Ovary (tissue), 10 donors: ENCODE measurements at places on chromosomes 7 and 10. TPM values are rescaled to one million over a fixed set of nuclear protein-coding genes. Genes with fewer than 3 reads are reported as not detected.

GRCh38 chr10:79162022-79162421, 93.3 kb downstream of the ZMIZ1 start:
- no peak for DNase-seq

GRCh38 chr10:35425595-35425994, 89.3 kb downstream of the CCNY start:
- no peak for DNase-seq

DNA sequence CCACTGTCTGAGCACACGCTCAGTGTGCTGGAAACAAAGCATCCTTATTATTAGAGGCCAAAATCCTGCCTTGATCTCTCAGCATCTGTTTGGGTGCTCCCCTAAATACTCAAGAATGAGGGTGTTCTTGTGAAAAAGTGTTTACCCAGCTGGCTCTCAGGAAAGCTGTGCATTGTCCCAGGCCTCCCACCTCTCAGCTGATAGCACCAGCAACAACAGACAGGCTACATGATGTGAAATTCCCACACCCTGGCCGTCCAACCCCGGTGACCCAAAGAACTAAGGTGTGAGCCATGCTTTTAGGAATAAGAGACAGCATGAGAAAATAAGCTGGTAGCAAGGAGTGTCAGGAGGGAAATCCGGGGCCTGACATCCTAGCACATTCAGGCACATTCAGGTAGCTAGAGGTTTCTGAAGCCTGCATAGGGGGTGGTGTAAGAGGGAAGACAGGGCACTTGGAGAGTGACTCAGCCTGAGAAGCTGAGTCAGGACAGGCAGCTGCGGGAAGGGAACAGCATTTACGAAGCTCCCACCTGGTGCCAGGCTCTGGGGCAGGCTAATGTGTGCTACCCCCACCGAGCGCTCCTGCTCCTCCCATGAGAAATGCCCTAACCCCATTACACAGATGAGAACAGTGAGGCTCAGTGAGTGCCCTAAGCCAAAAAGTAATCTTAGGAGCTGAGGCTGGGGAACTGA, 205.6 kb downstream of the GRID1 start:
- no peak for DNase-seq

- peak; percentile 6 for DNase-seq
These were observed 443.2 kb upstream of the SEMA3A start for GRCh38 chr7:84637568-84638338.

DNA sequence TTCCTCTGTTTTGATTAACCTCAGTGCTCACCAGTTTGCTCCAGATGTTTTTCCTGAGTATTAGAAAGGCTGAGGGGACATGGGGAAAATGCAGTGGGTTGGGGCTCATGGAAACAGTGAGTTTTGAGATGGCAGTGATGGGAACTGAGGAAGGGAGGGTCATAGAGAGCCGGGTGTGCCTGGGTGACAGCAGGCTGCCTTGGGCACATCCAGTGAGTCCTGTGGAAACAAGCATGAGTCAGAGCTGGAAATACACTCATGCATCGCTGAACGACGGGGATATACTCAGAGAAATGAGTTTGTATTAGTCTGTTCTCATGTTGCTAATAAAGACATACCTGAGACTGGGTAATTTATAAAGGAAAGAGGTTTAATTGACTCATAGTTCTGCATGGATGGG, 202.2 kb downstream of the TMEM178B start:
- DNase-seq, result no peak

- DNase-seq, result no peak
These were observed 150.4 kb downstream of the PPP1R3A start for GRCh38 chr7:113768387-113768786.

- DNase-seq, result no peak
These were observed 57.8 kb downstream of the TRIL start for GRCh38 chr7:28900311-28900710.

DNA sequence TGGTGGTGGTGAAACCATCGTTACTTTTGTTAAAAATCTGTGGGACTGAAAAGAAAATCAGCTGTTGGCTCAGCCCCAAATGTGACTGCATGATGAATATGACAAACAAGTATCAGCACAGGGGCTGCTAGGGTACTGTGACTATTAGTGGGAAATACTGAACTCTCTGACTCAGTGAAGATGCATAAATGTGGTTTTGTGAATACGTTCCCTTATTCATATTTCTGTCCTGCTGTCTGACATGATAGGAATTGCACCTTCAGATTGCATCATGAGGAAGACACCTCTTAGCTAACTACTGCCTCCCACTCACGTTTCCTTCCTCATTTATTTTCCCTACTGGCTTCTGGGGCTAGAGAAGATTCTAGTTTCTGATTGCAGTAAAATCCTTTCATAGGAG, 1.4 kb downstream of the CLEC5A start:
- DNase-seq, result no peak

GRCh38 chr7:157136372-157136771, 2.4 kb upstream of the UBE3C start:
- DNase-seq, result no peak

- peak; percentile 48 for DNase-seq
These were observed 24.3 kb upstream of the CPA2 start for GRCh38 chr7:130242198-130243014.

DNA sequence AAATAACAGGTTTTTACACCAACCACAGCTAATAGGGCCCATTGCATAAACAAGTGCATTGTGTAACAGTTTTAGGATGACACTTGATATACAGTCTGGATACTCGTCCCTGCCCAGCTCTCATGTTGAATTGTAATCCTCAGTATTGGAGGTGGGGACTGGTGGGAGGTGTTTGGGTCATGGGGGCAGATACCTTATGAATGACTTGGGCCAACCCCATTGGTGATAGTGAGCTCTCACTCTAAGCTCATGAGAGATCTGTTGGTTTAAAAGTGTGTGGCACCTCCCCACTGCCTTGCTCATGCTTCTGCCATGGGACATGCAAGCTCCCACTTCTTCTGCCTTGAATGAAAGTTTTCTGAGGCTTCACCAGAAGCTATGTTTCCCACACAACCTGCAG, 136.7 kb downstream of the PDE1C start:
- no peak for DNase-seq

- no peak for DNase-seq
These were observed 557.8 kb downstream of the AUTS2 start for GRCh38 chr7:70156057-70156456.

- DNase-seq, result no peak
These were observed 411.6 kb downstream of the EXOC4 start for GRCh38 chr7:133664528-133664927.

DNA sequence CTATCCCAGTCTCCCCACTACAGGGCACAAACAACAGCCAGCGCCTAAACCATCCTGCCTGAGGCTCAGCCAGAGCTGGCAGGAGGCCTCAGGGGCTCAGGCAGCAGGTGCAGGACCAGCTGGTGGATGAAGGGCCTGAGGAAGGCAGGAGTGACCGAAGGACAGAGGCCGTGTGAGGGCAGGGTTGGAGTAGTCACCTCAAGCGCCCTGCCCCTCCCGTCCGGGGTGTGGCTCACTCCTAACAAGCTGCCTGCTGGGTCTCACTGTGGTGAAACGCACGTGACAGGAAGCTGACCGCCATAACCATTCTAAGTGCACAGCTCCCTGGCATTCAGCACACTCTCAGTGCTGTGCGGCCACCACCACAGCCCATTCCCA, 281.1 kb downstream of the ELFN1 start:
- no peak for DNase-seq

DNA sequence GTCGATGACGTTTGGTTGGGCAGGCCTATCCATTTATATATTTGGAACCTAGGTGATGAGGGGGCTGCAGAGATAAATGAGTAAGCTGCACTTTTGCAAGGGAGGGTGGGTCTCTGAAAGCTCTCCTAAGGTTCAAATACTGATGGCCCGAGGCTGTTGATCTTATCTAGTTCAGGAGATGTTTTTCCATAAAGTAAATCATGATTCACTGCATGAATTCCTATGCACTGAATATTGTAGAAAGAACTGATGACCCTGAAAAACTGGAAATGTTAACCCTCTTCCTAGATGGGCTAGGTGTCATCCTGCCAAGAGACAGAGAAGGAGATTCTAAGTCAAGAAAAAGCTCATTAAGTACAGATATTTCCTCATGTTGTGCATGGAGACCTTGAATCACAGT, 459.9 kb downstream of the PLXNA4 start:
- DNase-seq, result no peak

GRCh38 chr10:86535132-86535882, 13.7 kb upstream of the WAPL start:
- DNase-seq, result peak; percentile 35

DNA sequence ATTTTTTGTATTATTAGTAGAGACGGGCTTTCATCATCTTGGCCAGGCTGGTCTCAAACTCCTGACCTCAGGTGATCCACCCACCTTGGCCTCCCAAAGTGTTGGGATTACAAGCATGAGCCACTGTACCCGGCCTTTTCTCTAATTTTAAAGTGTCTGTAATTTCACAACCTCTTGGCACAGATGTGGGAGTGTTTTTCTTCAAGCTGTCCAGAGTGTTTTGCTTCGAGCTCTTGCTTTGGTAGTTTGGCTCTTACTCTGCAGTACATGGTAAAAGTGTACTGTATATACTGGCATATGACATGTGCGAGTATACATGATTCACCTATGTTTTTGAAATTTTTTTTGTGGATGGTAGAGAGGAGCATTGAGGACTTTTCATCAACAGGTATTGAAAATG, 9.8 kb downstream of the SRGN start:
- no peak for DNase-seq

- DNase-seq, result no peak
These were observed 29.3 kb downstream of the KCNMA1 start for GRCh38 chr10:77608281-77608680.

GRCh38 chr10:4332764-4333458, 493.1 kb upstream of the AKR1E2 start:
- no peak for DNase-seq

DNA sequence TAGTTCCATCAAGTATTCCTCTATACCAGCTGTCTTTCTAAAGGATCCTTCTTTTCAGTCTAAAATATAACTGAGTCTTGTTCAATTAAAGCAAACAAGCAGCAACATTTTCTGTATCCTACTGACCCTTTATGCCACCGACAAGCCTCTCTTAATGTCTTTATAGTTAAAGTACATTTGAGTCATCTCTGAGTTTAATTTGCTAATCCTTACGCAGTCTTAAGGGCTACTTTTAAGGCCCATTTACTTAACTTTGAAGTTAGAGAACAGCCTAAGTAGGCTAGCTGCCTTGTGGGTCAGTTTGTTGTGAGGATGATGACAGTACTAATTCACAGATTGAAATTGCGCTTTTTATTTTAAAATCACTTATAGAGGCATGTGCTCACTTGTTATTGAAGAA, 265.5 kb upstream of the FERD3L start:
- DNase-seq, result no peak

- DNase-seq, result no peak
These were observed 128.9 kb downstream of the CCDC3 start for GRCh38 chr10:12872577-12872976.

DNA sequence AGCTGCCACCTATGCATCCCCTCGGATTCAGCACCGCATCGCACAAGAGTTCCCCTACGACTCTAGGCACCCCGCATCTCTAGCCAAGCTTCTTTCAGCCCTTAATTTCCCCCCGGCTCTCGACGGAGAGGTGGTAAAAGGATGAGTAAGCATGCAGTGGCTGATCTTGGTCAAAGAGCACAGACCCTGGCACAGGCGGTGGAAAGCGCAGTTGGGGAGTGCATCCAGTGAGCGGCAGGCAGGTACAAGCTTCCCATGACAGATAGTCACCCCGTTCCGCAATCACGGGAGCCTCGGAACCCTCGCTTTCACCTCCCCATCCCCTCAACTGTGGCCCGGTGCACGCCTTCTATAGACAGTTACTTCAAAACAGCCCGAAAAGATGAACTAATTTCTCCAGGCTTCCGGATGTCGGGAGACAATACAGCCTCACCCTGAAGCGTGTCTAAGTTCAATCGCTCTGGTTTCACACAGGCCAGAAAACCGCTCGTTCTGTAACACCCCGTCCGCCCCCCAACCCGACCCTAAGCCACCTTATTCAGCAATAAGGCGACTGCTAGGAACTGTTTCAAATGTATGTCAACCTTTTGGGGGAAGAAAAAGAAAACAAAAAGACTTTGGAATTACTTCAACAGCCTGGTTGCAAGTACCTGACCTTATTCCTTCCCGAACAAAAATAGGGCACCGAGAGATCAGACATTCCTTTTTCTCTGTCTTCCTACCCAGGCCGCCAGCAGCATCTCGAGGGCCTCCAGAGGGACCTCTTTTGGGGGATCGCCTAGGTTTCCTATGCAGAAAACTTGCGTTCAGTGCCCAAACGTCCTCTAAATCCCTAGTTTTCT, 1.4 kb downstream of the RHEB start:
- peak; percentile 68 for DNase-seq

Gene NKX6-2
- total RNA-seq, result not detected

Gene FGL2
- total RNA-seq, result 20.5 TPM

Gene PRRT4
- total RNA-seq, result 1.1 TPM

Gene PNLIPRP3
- not detected for total RNA-seq

Gene CYP2C8
- total RNA-seq, result 0.66 TPM

Gene SYT15
- 4.7 TPM for total RNA-seq

Gene MDFIC
- 15.9 TPM for total RNA-seq

Gene RNLS
- total RNA-seq, result 17.9 TPM

Gene TCAF2
- 2.1 TPM for total RNA-seq

Gene FAM24B
- total RNA-seq, result 4.0 TPM

Gene GATA3
- not detected for total RNA-seq

Gene ELN
- total RNA-seq, result 34.9 TPM

Gene CTAGE4
- 1.4 TPM for total RNA-seq

Gene CALCR
- total RNA-seq, result not detected

Gene HOXA1
- total RNA-seq, result 0.62 TPM

Gene VSTM2A
- total RNA-seq, result not detected
